ENCODE measurements at places on chromosomes 11 and 22.

DNA sequence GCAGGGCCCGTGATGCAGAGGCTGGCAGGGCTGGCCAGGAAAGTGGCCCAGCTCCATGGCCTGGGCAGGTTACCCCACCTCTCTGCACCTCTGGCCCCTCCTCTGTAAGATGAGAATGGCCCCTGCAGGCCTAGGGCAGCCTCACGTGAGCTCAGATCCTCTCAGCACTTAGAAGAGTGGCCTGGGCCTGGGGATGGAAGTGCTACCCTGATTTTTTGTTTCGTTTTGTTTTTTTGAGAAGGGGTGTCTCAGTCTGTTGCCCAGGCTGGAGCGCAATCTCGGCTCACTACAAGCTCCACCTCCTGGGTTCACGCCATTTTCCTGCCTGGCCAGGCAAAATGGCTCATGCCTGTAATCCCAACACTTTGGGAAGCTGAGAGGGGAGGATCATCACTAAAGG is 982 bp downstream of the APOBEC3H start:
- no peak for DNase-seq

DNA sequence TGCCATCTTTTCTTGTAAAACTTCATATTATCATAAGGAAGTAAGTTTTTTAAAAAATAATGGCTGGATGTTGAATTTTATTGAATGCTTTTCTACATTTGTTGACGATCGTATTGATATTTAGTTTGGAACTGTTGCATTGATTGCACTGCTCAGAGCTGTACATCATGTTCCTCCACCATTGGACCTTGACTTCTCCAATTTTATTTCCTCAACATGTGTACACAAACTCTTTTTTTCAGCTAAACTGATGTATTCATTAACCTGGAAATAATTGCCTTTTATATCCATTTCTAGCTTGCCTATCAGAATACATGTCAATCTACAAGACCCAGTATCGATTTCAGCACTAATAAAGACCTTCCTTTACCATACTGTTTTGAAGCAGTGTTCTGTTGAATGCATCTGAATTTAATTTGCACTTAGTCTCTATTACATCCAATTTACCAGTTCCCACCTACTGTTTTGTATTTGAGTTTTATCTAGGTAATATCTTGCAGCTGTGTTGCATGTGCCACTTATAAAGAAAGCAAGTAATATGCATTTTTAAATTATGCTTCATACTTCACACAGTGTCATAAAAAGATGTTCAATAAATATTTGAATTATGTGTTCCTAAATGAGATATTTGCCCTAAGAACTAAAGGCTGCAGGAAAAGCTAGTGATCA is 5.5 kb downstream of the CEP57 start:
- peak; percentile 21 for DNase-seq

- no peak for DNase-seq
These were observed 4.6 kb upstream of the CD6 start for GRCh38 chr11:60966890-60967289.

DNA sequence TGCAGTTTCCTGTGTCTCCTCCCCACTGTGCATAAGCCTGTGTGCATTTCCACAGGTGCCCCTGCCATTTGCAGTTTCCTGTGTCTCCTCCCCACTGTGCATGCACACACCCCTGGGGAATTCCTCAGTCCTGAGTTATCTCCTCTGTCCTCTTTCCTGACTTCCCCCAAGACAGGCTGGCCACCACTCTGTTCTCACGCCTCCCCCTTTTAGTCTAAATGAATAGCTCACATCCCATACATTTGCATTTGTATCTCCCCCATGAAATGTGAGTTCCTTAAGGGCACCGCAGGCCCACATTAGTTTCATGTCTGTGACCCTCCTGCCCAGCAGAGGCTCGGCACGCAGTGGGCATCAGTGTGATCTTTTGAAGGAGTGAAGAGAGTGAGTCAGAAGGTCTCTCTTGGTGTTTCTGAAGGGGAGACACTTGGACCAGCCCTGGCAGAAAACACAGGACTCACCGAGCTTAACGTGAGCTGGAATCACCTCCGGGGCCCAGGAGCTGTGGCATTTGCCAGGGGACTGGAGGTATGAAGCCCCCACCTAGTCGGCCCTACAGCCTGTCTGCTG is 6.2 kb downstream of the LRRC74B start:
- no peak for DNase-seq

GRCh38 chr11:99614352-99614751 is 593.6 kb downstream of the CNTN5 start:
- DNase-seq: no peak

GRCh38 chr11:74815966-74816365 is 67.3 kb downstream of the RNF169 start:
- DNase-seq: no peak

DNA sequence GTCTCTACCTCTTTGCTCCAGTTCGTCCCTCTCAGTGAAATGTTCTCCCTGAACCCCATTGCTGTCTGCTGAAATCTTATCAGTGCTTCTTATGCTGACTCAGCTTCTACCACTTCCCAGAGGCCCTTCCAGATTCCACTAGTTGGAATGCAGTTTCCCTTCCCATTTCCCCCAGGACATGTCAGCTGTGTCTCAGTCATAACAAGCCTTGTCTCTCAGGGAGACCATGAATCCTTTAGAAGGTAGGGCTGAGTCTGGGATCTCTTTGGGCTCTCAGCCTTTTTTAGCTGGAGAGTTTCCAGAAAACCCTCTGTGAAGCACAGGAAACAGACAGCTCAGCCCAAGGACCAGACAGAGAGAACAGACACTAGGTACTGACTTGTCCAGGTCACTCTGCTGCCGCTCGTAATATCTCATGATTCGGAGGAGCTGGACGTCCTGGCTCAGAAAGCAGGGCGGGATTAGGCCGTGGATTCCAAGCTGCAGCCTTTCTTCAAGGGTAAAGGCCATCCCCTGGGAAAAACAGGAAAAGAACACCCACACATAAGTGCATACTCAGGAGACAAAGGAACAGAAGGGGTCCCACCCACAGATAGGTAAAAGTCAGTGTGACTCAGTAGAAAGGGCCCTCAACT is 113.0 kb downstream of the ME3 start:
- DNase-seq: no peak

DNA sequence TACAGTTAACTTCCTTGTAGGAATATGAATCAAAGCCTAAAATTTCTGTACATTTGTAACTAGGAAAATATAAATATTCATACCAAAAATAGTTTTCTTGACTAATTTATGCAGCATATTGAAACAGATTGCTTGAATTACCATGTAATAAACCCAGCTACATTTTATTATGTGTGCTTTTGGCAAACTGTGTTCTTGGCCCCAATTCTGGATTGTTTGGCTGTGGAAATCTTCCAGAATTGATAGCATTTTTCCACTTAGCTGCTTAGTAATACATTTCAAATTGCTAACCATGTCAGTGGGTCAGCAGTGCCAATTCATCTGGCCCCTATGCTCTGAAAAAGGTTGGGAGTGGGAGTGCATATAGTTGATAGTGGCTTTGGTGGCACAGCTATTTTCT is 32.3 kb downstream of the PDHX start:
- no peak for DNase-seq

DNA sequence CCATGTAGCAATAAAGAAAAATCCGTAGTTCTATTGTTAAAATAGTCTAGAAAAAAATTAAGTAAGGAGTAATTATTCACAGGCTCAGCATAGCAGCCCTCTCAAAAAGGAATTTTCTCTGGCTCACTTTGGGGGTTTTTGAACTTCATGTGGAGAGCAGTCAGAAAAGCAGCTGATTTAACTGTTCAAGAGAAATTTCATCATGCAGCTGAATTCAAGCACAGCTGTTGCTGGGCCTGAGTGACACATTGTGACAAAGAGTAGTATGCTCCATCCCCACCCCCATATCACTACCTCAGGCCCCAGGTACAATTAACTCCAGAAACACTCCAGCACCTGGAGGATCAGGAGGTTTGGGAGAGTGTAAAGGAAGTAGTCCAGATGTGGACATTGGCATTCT is 272.1 kb downstream of the FAM76B start:
- DNase-seq: no peak

DNA sequence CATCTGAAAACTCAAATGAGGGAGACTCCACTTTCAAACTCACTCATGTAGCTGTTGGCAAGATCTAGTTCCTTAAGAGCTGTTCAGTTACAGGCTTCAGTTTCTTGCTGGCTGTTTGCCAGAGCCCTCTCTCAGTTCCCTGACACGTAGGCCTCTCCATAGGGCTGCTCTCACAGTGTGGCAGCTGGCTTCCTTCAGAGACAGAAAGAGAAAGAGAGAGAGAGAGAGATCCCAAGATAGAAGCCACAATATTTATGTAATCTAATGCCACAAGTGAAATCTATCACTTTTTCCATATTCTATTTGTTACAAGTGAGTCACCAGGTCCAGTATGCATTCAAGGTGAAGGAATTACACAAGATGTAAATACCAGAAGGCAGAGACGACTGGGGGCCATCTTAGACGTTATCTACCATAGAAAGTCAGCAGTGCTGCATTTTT is 168.8 kb downstream of the RCN1 start:
- no peak for DNase-seq

DNA sequence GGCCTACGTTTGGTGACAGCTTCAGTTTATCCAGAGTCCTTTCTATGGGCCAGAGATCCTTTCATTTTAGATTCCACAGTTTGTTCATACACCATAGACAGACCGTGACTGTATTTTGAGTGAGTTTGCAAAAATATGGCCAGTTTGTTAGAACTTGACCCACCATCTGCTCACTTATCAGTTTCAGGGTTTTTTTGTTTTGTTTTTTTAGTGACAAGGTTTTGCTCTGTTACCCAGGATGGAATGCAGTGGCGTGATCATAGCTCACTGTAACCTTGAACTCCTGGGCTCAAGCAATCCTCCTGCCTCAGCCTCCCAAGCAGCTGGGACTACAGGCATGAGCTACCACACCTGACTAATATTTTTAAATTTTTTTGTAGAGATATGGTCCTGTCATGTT is 9.1 kb upstream of the CKAP5 start:
- DNase-seq: no peak

- no peak for DNase-seq
These were observed 47.7 kb upstream of the FADD start for GRCh38 chr11:70155386-70155785.

DNA sequence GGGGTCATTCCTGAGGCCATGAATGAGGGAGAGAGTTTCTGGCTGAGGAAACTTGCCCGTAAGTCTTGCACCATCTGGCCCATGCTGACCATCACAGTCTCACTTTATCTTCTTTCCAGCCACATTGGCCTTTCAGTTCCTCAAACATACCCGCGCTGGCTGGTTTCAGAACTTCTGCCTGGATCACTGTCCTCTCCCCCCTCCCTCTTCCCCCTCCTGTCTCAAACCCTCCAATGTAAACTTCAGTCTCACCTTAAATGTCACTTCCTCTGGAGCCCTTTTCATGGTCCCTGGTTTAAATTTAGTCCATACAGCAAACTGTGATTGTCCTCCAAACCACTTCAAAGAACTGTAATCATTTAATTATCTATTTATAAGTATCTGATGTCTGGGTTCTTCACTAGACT is 3.7 kb upstream of the TMEM109 start:
- no peak for DNase-seq

DNA sequence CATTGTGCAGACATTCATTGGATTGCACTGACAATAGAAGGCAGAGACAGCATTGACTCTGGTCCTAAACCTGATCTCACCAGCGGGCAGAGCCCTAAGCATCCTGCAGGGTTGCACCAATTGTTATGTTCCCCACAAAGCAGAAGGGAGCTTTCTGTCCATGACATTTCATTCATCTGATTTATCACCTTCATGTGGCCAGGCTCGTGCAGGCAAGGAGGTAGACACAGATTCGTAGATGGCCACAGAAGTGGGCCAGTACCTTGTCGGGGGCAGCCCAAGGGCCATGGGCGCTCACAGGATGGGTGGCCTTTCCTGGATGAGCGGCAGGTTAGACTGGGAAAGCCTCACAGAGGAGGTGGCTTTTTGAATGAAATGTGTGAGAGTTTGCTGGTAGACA is 2.9 kb downstream of the TSKU start:
- no peak for DNase-seq

DNA sequence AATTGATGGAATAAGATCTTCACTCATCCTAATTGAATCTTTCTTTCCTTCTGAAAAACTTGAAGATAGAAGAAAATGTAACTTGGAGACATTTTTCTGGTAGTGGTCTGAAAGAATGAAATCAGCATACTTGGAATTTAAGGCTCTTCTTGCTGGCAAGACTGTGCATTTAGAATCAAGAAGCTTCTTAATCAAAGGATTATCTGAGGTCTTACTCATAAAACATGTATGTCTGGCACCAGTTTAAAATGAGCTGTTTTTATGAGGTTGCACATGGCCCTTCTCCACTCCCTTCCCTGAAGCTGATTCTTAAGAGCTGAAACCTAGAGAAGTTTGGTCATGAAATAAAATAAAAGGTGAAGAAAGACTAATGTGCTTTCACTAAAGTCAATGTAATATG is 77.3 kb downstream of the ARHGEF12 start:
- no peak for DNase-seq

GRCh38 chr11:35852056-35852455 is 91.8 kb upstream of the LDLRAD3 start:
- no peak for DNase-seq

DNA sequence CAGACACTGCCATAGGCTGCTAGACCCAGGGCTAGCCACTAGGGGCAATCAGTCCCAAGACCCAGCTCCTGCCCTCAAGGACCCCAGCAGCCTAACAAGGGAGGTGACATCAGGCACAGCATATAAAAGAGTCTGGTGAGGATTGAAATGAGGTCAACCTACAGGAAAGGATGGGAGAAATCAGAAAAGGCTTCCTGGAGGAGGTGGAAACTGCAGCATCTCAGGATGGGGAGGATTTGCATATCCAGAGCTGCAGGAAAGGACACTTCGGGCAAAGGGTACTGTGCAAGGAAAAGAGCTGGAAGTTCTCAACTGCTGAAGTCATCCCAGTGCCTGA is 2.9 kb upstream of the ARFGAP2 start:
- DNase-seq: no peak

- DNase-seq: no peak
These were observed 403.6 kb downstream of the TBC1D22A start for GRCh38 chr22:47166033-47166404.

DNA sequence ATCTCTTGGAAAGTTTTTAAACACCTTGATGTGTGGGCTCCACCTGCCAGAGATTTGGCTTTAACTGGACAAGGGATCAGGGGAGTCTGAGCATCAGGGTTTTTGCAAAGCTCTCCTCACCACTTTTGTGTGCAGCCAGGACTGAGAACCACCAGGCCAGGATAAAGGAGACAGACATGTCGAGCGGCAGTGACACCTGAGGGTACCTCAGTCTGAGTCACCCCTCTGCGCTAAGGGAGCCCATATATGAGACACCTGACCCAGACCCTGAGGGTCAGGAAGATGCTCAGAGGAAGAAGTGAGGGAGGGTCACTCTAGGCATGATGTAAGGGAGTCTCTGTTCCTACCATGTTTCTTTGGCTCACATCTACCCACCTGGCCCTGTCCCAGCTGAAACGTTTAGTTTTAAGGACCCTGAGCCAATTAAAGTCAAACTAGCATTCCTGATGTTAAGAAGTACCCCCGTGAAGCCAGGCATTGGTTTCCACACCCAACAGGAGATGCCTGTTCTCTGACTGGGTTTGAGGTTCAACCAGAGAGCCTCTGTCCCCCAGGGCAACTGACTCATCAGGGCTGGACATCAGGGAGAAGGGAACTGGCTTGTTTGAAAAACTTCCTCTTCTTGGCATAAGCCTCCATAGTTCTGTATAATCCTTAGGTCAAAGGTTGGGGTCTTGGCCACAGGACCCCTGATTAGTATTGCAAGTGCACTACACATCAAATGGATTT is 72.4 kb upstream of the BIRC3 start:
- DNase-seq: no peak
